Tibial nerve (tissue), 4 donors: ENCODE measurements at places on chromosomes 13 and 19. TPM values are rescaled to one million over a fixed set of nuclear protein-coding genes. Genes with fewer than 3 reads are reported as not detected.

Gene SERTM1
- 1.2 TPM for total RNA-seq

Gene YJEFN3
- total RNA-seq: 6.6 TPM

Gene ZNF234
- total RNA-seq: 6.9 TPM

Gene PODNL1
- 20.8 TPM for total RNA-seq

Gene SIGLEC9
- total RNA-seq: 4.2 TPM

Gene ARHGEF1
- 68.4 TPM for total RNA-seq

Gene SHISA7
- total RNA-seq: 4.1 TPM

DNA sequence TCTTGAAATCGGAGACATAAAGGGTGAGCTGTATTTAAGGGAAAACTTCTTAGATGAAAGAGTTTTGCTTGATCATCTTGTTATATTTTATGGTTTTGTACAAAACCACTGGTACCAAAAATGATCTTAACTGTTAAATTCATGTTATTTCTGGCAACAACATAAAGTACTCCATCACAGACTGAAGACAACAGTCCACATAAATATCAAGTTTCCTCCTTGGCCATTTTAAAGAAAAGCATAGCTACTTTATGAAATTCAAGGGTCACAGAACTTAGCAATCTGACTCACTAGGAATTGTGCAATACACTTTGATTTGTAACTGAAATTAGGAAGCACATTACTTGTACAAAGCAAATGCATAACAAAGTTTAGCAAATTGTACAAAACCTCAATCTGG lies 66.3 kb downstream of the TBC1D4 start:
- no peaks in the 10 kb centered on the region for H3K36me3 ChIP-seq
- no peak overlapping the region for H3K27ac ChIP-seq
- H3K4me3 ChIP-seq: no peak overlapping the region
- H3K4me1 ChIP-seq: peaks cover 59% of the 10 kb centered on the region
- no peak for DNase-seq

DNA sequence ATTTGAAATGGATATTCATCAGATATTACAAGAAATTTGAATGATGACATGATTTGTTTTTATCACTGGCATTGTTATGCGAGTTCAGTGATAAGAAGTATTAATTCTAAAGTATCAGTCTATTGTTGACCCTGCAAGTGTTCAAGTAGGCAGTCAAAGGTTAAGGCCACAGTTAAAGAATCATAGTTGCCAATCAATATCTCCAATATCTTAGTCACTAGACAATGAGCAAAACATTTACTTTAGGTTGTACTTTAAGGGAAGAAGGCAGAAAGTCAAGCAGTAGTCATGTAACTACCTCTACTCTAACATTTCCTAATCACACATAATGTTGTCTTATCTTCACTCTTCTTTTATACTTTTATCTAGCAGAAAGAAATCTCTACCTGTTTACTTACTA lies 709.8 kb downstream of the PCDH17 start:
- H3K4me3 ChIP-seq: no peak overlapping the region
- H3K36me3 ChIP-seq: no peaks in the 10 kb centered on the region
- no peaks in the 10 kb centered on the region for H3K4me1 ChIP-seq
- DNase-seq: no peak

DNA sequence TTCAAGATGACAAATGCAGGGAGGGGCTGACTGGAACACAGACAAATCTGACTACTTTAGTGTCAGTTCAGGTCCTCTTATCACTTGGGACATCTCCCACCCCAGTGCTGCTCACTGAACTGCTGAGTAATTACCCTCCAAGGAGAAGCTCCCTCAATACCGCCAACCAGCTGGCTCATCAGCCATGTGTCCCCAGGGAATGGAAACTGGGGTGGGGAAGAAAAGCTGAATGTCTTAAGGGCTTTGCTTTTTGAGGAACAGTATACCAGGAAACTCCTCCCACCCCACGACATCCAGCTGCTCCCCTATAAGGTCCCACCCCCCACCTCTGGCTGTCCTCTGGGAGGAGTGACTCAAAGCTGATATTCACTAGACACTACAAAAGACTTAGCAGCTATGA lies 2.0 kb downstream of the ZNF823 start:
- H3K27me3 ChIP-seq: no peaks in the 10 kb centered on the region
- no peak overlapping the region for H3K4me3 ChIP-seq
- H3K36me3 ChIP-seq: no peaks in the 10 kb centered on the region
- H3K4me1 ChIP-seq: peaks cover 12% of the 10 kb centered on the region

- no peaks in the 10 kb centered on the region for H3K27me3 ChIP-seq
Measured at GRCh38 chr13:76823969-76824368, 62.2 kb downstream of the KCTD12 start.

- H3K4me3 ChIP-seq: no peak overlapping the region
- H3K4me1 ChIP-seq: no peaks in the 10 kb centered on the region
- peak; percentile 56 for DNase-seq
- no peaks in the 10 kb centered on the region for H3K27me3 ChIP-seq
- H3K27ac ChIP-seq: no peak overlapping the region
Measured at GRCh38 chr19:3544742-3545668, 6.0 kb downstream of the TEKTIP1 start.

DNA sequence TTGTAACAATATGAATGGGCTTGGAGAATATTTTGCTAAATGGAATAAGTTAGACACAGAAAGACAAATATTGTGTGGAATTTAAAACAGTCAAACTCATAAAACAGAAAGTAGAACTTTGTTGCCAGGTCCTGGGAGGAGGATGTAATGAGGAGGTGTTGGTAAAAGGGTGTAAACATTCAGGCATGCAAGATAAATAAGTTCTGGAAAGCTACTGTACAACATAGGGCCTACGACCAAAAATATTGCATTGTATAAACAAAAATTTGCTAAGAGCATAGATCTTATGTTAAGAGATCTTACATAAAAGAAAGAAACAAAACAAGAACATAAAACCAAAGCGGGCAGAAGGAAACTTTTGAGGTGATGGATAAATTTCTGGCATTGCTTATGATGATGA lies 1907.8 kb upstream of the PCDH20 start:
- H3K36me3 ChIP-seq: no peaks in the 10 kb centered on the region
- no peak overlapping the region for H3K4me3 ChIP-seq
- no peak for DNase-seq
- H3K27me3 ChIP-seq: no peaks in the 10 kb centered on the region

DNA sequence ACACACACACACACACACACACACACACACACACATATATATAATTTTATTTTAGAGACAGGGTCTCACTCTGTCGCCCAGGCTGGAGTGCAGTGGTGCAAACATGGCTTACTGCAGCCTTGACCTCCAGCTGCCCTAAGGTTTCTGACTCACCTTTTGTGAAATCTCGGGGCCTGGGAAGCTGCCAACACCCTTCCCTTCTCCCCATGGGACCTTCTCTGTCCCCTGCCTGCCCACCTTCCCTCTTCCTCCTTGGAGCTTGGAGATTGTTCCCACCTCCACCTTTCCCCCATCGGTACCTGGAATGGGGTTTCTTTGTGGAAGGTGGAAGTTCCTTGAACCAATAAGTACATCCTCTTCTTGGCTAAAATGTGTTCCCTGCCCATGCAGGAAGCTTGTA lies 6.3 kb downstream of the ARRDC5 start:
- no peak for DNase-seq
- H3K27me3 ChIP-seq: no peaks in the 10 kb centered on the region
- no peaks in the 10 kb centered on the region for H3K4me1 ChIP-seq
- H3K36me3 ChIP-seq: no peaks in the 10 kb centered on the region
- H3K27ac ChIP-seq: no peak overlapping the region

GRCh38 chr19:1232652-1233072 lies 5.1 kb downstream of the CBARP start:
- DNase-seq: no peak
- peaks cover 18% of the 10 kb centered on the region for H3K4me1 ChIP-seq
- H3K27ac ChIP-seq: peak overlapping the region; percentile 64
- H3K4me3 ChIP-seq: no peak overlapping the region

DNA sequence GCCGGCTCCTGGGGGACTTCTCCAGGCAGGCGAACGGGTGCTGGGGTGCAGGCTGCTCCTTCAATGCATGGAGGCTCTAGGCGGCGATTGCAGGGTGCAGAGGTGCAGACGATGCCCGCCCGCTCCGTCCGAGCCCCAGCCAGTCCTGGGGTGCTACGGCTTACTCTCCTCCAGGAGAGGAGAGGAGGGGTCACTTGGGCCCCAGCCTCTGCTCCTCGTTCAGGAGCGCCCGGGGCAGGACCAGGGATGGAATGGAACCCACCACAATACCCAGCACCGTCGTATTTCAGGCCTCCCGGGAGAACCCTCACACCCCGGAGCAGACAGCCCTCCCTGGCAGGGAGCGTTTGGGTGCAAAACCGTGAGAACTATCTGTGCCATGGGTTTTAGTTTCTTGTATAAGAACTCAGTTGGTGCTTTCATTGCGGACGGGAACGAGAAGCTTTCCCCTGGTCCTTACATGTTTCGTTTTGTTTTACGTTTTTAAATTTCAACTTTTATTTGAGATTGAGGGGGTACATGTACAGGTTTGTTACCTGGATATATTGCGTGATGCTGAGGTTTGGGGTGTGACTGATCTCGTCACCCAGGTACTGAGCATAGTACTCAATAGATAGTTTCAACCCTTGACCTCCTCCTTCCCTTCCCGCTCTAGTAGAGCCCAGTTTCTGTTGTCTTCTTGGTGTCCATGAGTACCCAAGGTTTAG lies 46.8 kb downstream of the ARHGEF18 start:
- no peak for DNase-seq
- H3K27me3 ChIP-seq: no peaks in the 10 kb centered on the region
- no peaks in the 10 kb centered on the region for H3K36me3 ChIP-seq
- peak overlapping the region; percentile 98 for H3K4me3 ChIP-seq
- peak overlapping the region; percentile 87 for H3K27ac ChIP-seq

DNA sequence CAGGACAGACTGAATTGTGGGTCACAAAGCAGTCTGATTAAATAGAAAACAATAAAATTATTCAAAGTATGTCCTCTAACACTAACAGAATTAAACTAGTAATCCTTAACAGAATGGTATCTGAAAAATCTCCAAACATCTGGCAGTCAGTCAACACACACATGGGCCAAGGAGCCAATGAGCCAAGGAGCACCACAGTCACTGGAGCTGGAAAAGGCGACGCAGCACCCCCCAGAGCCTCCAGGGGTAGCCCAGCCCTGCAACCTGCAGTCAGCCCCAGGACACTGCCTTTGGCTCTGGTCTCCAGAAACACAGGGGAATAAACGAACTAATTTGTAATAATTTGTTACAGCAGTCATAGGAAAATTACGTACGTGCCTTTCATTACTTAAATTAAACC lies 12.3 kb downstream of the TUBGCP3 start:
- H3K36me3 ChIP-seq: no peaks in the 10 kb centered on the region
- peaks cover 36% of the 10 kb centered on the region for H3K4me1 ChIP-seq
- no peak for DNase-seq
- H3K27me3 ChIP-seq: no peaks in the 10 kb centered on the region
- H3K4me3 ChIP-seq: no peak overlapping the region

DNA sequence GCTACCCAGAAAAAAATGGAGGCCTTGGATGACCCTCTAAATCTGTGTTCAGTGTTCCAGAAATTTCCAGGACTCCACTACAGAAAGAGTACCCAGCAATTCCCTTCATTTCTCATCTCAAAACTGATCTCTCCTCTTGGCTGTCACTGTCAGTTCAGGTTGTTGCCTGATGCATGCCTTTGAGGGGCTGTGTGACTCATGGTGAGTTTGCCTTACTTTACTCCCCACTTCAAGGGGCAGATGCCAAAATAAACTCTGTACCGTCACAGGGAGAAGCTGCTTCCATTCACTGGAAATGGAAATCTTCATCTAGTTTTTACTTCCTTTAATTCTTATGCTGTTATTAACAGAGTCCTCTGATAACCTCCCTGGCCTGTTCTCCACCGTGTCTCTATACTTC lies 1075.0 kb downstream of the DIAPH3 start:
- H3K27me3 ChIP-seq: no peaks in the 10 kb centered on the region
- H3K4me1 ChIP-seq: no peaks in the 10 kb centered on the region
- no peak overlapping the region for H3K27ac ChIP-seq
- DNase-seq: no peak

DNA sequence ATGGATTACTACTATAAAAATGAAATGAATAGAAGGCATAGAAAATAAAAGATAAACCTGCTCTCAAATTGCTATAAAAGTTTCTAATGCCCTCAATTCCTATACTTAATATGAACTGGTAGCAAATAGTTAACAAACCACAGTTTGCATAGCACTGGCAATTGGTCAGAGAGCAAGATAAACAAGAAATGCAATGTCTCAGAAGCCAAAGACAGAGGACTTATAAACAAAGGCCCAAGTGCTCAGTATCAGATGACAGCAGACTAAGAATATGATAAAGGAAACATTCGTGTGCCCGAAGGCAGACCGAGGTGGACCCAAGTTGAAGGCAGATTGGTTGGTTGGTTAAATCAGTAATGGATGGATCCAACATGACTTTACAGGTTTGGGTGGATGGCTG lies 50.6 kb downstream of the IPO5 start:
- no peaks in the 10 kb centered on the region for H3K27me3 ChIP-seq
- no peak for DNase-seq
- no peak overlapping the region for H3K4me3 ChIP-seq
- peaks cover 97% of the 10 kb centered on the region for H3K36me3 ChIP-seq
- H3K27ac ChIP-seq: no peak overlapping the region

DNA sequence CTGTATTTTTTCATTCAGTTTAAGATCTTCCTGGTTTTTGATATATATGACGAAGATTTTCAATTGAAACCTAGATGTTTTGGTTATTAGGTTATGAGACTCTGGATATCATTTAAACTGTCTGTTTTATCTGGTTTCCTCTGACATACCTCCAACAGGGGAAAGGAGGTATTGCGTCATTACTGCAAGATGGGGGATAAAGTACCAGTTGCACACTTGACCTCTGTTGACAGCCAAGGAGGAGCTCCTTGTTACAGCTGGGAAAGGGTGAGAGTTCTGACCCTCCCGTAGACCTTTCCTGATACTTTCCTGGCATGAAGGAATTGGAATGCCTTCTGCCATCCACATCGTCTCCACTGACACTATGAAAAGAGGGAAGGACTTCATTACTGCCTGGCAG lies 82.0 kb upstream of the SHISA2 start:
- no peak overlapping the region for H3K27ac ChIP-seq
- H3K4me3 ChIP-seq: no peak overlapping the region
- no peak for DNase-seq
- H3K36me3 ChIP-seq: no peaks in the 10 kb centered on the region

- no peak overlapping the region for H3K4me3 ChIP-seq
- H3K4me1 ChIP-seq: no peaks in the 10 kb centered on the region
- DNase-seq: no peak
- no peaks in the 10 kb centered on the region for H3K27me3 ChIP-seq
Measured at GRCh38 chr19:12187625-12188024, 24.7 kb downstream of the ZNF136 start.
